GM03348 (cell line): ENCODE measurements at places on chromosomes 12 and 14.

DNA sequence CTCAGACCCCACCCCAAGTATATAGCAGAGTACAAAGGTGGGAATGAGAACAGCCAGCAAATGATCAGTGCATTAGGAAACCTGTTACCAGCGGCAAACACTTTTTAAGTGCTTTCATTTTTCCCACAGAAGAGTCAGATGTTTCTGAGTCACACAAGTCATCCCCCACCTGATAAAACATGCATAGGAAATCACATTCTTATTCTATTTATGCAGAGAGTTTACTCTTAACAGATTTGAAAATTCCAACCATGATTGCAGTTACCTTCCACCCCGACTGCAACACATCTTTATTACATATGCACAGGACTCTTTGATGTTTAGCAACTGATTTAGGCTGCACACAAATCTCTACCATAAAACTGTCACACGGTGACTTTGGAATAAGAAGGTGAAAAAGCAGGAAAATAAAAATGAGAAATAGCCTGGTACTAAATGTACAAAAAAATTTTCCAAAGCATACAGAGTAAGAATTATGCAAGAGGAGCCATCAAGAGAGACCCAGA lies 236.4 kb downstream of the PAWR start:
- no peak for DNase-seq

GRCh38 chr12:46483572-46484395 lies 111.2 kb upstream of the SLC38A2 start:
- peak; percentile 25 for DNase-seq

- DNase-seq, result no peak
Measured at GRCh38 chr12:121288986-121289385, 7.5 kb downstream of the CAMKK2 start.

- no peak for DNase-seq
Measured at GRCh38 chr14:77918448-77918847, 118.5 kb downstream of the ADCK1 start.

DNA sequence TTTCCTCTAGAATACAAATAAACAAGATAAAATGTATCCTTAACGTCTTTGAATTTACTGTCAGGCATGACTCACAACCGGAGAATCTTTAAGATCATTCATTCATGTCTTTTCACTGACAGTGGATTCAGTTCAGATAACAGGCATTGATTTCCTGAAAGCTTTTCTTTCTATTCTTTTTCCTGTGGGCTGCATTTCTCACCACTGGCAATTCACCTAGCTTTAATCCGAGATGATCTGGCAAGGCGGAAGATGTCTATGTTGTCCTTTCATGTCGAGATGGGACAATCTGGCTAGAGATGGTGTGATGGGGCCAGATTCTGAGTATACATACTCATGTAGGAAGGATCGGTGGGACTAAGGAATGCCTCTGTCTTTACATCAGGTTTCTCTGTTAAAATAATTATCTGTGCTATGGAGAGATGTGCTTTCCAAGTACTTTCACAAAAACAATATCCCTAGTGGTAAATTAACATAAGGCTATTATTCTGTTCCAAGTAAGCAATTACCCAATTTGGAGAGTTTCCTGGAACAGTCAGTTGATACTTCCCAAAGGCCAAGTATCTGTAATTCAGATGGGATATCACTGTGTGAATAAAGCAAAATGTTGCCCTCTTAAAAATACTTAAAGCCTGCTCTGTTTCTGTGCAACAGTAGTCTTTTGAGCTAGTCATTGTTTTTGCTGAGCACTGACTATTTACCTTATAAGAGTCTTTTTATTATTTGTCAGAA lies 17.8 kb downstream of the ACSS3 start:
- no peak for DNase-seq

DNA sequence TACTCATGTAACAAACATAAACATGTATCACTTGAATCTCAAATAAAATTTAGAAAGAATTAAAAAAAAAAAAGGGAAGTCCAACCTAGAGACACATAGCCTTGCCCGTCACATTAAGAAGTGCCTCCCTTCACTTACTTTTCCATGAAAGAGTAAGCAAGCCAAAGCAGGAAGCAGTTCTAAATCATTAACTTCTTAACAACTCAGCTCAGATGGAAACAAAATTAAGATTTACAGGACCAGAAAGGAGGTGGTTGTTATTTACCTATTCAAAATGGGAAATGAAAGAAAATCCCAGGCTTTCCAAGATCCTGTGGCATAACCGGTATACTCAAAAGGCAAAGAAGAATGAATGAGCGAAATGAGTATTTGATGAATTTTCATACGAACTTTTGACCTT lies 258.6 kb upstream of the DCN start:
- no peak for DNase-seq

GRCh38 chr12:109513977-109514376 lies 36.5 kb downstream of the UBE3B start:
- DNase-seq, result no peak

- DNase-seq, result peak; percentile 79
Measured at GRCh38 chr14:101235335-101236103, 325.8 kb upstream of the DIO3 start.

DNA sequence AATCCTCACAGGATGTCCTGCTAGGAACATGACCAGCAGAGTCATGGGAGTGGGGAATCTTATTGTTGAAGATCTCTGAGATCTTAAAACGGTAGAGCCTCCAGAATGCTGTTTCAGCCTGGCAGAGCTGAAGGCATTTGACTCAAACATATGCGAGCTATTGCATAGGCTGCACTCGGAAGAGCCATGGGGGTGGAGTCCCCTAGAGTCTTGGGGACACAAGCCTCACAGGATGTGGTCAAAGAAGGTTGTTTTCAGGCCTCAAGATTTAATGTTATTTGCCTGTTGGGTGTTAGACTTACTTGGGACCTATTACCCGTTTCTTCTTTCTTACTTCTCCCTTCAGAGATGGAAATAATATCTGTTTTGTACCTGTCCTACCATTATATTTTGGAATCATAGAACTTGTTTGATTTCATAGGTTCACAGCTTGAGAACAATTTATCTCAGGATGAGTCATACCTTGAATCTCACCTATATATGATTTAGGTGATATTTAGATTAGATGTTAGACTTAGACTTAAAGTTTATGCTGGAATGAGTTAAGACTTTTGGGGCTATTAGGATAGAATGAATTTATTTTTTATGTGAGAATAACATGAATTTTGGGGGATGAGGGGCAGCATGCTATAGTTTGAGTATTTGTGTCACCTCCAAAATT lies 172.2 kb upstream of the ATP2B1 start:
- no peak for DNase-seq

GRCh38 chr12:115667116-115667515 lies 610.4 kb downstream of the MED13L start:
- DNase-seq, result no peak

- DNase-seq, result no peak
Measured at GRCh38 chr12:42859612-42860011, 270.1 kb upstream of the PRICKLE1 start.

DNA sequence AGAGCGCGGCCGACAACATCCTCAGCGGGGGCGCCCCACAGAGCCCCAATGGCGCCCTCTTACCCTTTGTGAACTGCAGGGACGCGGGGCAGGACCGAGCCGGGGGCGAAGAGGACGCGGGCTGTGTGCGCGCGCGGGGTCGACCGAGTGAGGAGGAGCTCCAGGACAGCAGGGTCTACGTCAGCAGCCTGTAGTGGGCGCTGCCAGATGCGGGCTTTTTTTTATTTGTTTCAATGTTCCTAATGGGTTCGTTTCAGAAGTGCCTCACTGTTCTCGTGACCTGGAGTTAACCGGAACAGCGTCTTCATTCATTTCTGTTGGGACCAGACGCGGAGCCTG lies 103.8 kb upstream of the FKBP4 start:
- DNase-seq, result no peak

DNA sequence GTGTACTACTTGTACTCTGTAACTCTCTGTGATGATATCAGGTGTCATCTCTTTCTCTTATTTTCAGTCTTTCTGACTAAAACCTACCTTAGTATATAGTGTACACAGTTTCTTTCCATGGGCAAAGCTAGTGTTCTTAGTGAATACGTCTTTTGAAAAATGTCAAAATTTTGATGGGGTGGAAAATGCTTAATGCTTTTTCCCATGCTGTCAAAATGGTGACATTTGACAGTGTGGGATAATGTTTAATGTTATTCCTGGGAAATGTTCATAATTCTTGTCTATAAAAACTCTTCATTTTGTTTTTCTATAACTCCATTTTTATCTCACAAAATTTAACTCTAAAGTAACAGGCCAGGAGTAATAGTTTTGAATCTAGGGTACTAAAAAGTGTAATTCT lies 742.7 kb upstream of the FOXG1 start:
- no peak for DNase-seq

DNA sequence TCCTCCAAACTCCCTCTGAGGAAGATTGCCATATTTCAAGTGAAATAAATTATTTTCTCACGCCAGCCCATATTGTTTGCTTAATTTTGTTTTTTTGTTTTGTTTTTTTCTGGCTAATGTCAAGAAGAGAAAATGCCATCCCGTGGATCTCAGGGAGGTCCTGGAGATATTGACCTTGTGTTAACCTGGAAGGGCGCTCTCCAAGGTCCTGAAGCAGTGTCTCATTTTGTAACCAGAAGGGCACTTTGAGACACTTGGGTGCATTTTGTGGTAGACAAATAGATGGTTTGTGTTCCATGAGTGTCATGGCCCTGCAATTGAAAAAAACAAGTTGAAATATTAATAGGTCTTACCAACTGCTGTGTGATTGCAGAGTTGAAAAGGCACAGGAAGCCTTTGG lies 268.9 kb downstream of the SUDS3 start:
- no peak for DNase-seq

DNA sequence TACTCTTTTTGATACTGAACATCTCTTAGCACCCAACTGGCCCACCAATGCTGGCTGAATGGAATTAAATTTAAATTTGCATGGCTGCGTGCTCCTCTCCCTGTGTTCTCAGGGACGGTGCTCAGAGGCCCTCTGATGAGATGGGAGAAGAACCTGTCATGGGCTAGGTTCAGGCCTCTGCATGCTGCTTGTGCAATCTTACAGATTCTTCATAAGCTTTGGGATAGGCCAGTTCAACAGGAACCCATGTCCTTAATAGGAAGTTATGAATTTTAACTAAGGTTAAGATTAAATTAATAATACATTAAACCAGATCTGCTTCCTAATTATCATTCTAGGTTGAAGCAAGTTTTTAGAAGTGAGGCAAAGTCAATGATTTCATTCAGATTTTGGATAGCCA lies 119.7 kb upstream of the LRIG3 start:
- DNase-seq, result no peak

DNA sequence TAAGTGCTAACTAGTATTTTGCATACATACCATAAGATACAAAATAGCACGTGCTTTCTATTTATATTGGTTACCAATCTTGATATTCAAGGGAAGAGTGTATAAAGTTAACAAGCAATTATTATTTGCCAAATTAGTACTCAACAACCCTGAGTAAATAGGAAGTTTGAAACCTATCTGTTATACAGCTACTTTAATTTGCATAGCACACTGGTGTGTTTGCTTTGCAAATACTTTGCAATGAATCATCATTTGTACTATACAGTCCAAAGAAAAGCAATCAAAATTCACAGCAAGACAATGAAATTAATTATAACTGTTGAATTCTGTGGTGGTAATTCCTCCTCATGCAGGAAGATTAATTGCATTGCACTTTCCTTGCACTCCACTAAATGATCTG lies 469.1 kb downstream of the PRKD1 start:
- DNase-seq, result no peak

- peak; percentile 18 for DNase-seq
Measured at GRCh38 chr12:116066381-116067230, 210.9 kb downstream of the MED13L start.

- no peak for DNase-seq
Measured at GRCh38 chr12:49863946-49864797, 21.3 kb upstream of the BCDIN3D start.

GRCh38 chr14:33061667-33062325 lies 123.1 kb downstream of the NPAS3 start:
- no peak for DNase-seq

DNA sequence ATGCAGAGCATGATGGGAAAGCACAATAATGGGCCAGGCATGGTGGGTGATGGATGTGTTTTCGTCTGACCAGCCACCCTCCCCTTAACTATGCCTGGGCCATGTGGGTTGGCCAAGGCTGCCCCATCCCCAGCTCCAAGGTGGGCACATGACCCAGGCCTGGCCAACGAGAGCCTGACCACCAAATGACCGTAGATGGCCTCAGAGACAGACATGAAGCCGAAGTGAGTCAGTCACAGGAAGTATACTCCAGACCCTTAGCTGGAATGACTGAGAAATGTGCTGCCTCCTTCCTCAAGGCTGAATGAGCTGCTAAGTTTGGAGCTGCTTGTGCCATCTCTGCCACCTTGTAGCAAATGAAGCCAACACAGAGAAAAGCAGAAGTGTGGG lies 233.6 kb downstream of the BCL11B start:
- peak; percentile 41 for DNase-seq

DNA sequence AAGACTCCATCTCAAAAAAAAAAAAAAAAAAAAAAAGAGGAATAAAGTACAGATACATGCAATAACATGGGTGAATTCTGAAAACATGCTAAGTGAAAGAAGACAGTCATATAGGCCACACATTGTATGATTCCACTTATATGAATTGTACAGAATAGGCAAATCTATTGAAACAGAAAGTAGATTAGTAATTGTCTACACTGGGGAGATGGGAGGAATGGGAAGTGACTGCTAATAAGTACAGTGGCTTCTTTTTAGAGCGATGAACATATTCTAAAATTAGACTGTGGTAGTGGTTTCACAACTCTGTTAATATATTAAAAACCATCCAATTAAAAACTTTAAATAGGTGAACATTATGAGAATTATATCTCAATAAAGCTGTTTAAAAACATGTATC lies 74.4 kb downstream of the ANKS1B start:
- no peak for DNase-seq

GRCh38 chr14:52021957-52022600 lies 32.7 kb downstream of the RTRAF start:
- no peak for DNase-seq
